ENCODE measurements at places on chromosomes 12 and 14.
A peak's percentile ranks its signal among the peaks of the same experiment; 100 is the strongest.

GRCh38 chr12:10607885-10608458 lies 5.4 kb downstream of the MAGOHB start:
- no peak overlapping the region for H3K4me3 ChIP-seq
- peak; percentile 17 for DNase-seq
- H3K27me3 ChIP-seq, result no peaks in the 10 kb centered on the region
- H3K36me3 ChIP-seq, result peaks cover 43% of the 10 kb centered on the region

GRCh38 chr14:102424923-102425322 lies 62.2 kb downstream of the TECPR2 start:
- peaks cover 4% of the 10 kb centered on the region for H3K4me1 ChIP-seq
- H3K27me3 ChIP-seq, result no peaks in the 10 kb centered on the region
- no peak for DNase-seq

GRCh38 chr12:109462868-109463692 lies 14.0 kb downstream of the KCTD10 start:
- DNase-seq, result peak; percentile 12
- H3K27ac ChIP-seq, result peak overlapping the region; percentile 85
- H3K4me1 ChIP-seq, result peaks cover 52% of the 10 kb centered on the region
- H3K27me3 ChIP-seq, result no peaks in the 10 kb centered on the region

DNA sequence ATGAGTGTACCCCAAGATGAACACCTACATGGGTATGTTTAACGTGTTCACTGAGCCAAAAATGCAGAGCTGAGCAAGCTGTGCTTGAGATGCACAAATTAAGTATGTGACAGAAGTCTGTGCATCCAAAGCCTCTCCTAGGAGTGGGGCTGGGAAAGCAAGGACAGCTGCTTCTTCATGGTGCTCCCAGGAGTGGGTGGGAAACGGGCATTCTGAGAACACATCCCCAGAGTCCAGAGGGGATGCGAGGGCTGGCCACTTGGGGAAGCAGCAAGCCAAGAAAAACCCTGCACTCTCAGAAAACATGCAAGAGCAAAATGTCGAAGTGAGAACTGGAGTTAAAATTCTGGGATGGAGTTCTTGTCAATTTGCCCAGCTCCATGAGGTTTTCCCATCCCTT lies 414.3 kb downstream of the BCAT1 start:
- no peak overlapping the region for H3K4me3 ChIP-seq
- no peaks in the 10 kb centered on the region for H3K36me3 ChIP-seq
- DNase-seq, result no peak
- no peak overlapping the region for H3K27ac ChIP-seq
- H3K27me3 ChIP-seq, result no peaks in the 10 kb centered on the region

DNA sequence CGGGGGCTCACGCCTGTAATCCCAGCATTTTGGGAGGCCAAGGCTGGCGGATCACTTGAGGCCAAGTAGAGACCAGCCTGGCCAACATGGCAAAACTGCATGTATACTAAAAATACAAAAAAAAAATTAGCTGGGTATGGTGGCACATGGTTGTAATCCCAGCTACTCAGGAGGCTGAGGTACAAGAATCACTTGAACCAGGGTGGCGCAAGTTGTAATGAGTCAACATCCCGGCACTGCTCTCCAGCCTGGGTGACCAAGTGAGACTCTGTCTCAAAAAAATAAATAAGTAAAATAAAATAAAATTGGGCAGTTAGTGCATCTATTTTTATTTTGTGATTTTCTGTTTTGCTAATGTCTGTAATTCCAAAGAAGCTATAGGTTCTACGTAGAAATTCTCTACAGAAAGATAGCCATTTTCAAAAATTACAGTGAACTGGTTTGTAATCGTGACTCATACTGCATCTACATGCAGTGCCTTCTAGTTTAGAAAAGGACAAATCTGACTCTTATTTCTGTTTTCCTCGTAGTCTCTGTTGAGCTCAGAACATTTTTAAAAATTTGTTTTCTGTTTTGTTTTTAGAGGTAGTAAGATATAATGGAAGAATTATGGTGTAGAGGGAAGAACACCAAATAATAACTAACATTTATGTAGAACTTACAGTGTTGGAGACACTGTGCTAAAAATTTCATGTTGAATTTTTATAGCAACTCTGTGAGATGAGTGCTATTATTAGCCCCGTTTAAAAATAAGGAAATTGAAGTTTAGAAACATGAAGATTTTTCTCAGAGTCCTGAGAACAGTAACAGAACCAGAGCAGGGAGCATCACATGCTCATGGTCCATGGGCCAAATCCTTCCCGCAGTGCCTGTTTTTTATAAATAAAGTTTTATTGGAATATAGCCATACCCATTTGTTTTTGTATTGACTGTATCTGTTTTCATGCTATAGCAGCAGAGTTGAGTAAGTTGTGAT lies 201.2 kb downstream of the SYNE2 start:
- no peak overlapping the region for H3K27ac ChIP-seq
- no peak for DNase-seq
- no peak overlapping the region for H3K4me3 ChIP-seq
- H3K27me3 ChIP-seq, result no peaks in the 10 kb centered on the region

DNA sequence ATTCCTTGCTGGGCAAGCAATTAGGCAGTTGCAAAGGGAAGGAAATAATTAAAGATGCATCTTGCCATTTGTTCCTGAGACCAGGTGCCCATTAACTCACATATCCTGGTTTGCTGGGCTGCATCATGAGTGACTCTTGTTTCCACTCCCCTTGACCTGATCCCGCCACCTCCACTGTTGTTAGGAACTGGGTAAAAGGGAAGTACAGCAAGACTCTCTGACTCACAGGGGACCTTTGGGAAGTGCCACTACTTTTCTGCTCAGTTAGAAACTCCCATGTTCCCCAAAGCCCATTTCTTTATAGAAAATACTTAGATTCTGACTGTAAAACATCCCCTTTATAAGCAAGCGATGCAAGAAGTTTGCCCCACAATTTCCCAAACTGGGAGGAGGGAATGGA lies 186.0 kb upstream of the BCL2L14 start:
- peaks cover 76% of the 10 kb centered on the region for H3K36me3 ChIP-seq
- no peak overlapping the region for H3K4me3 ChIP-seq
- no peak for DNase-seq
- H3K27ac ChIP-seq, result no peak overlapping the region
- no peaks in the 10 kb centered on the region for H3K27me3 ChIP-seq
- H3K4me1 ChIP-seq, result peaks cover 18% of the 10 kb centered on the region

- DNase-seq, result no peak
- no peak overlapping the region for H3K4me3 ChIP-seq
These were observed 2.0 kb upstream of the CHURC1 start for GRCh38 chr14:64912261-64912660.

DNA sequence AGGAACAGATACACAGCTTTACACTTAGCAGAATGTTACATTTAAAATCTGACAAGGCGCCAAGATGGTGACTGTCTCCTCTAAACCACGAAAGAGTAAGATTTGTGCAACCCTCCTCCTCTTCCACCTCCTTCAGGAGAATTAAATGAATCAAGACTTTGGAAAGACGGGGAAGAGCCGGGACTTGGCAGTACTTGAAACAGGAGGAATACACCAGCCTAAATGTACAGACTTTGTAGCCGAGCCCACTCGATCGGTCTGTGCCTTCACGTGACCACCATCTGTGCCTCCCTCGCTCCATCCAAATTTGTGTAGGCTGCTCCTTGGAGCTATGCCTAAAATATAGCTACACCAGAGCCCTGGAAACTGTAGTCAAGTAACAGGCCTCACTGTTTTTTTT lies 38.3 kb downstream of the SSPN start:
- H3K4me1 ChIP-seq, result no peaks in the 10 kb centered on the region
- peaks cover 26% of the 10 kb centered on the region for H3K27me3 ChIP-seq
- no peaks in the 10 kb centered on the region for H3K36me3 ChIP-seq

DNA sequence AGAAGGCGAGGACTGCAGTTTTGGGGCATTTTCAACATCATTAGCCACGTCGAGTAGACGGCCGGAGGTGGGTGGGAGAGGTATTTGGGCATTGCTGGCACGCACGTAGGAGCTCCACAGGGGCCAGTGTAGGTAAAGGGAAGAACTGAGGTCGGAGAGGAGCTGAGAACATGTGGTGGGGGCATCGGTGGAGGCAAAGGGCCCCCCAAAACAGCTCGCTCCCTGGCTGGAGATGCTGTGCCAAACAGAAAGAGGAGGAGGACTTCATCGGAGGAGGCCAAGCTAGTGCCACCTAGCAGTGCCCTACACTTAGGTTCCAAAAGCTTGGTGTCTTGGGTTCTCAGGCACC lies 52.0 kb upstream of the PPP2R5C start:
- peaks cover 3% of the 10 kb centered on the region for H3K36me3 ChIP-seq
- H3K27ac ChIP-seq, result no peak overlapping the region
- H3K4me3 ChIP-seq, result no peak overlapping the region
- peaks cover 36% of the 10 kb centered on the region for H3K4me1 ChIP-seq
- peaks cover 4% of the 10 kb centered on the region for H3K27me3 ChIP-seq

DNA sequence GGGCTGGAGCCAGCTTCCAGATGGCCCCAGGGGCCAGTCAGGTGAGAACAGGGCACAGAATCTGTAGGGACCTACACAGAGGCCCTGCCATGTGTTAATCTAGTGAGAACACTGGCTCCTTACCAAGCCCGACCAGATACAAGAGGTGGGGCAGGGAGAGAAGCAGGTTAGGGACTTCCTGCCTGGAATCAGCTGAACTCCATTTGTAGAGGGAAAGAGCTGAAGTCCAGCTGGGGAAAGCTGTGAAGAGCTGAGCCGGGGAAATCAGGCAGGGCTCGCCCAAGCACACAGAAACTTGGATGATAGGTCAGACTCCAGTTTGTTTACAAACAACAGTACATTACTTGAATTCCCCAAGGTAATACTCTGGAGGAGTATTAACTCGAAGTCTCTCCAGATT lies 46.7 kb downstream of the PTGER2 start:
- no peak for DNase-seq
- H3K36me3 ChIP-seq, result peaks cover 6% of the 10 kb centered on the region
- peaks cover 9% of the 10 kb centered on the region for H3K27me3 ChIP-seq
- H3K4me3 ChIP-seq, result no peak overlapping the region

DNA sequence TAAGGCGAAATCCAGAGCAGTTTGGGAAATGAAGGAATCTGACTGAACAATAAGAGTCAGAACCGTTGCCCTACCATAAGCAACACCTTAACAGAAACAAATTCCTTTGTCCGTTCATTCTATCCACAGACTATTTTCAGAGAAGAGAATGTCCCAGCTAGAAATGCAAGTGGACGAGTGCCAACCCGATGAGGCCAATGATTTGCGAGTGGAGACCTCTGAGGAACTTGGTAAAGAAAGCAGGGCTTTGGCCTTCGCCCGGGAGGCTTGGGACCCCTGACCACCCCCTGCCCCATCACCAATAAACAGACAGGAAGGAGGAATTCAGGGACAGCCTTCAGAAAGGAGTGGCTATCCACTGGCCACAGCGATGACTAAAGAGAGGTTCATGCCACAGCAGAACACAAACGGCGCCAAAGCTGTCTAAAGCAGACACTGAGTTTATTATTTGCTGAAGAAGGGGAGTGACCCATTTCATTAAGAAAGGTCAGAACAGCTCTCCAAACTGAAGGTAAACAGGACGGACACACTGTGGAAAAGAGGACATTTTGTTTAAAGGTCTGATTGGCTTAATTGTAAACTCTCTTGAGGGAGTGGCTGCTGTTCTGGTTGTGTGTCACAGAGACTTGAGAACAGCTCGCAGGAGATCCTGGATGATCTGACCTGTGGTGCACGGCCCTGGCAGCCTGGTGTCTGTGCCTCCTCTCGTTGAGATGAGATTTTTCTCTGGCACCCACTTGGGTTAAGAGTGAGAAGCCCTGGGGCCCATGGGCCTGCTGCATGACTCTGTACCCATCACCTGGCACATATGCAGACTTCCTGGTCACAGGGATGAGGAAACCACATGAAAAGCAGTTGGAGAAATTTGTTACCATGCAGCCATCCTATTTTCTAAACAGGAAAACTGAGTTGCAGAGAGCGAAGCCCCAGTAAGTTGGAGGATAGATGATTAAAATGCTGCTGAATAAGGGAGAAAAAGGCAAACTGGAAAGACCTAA lies 142.0 kb upstream of the PZP start:
- H3K4me3 ChIP-seq, result no peak overlapping the region
- H3K27me3 ChIP-seq, result no peaks in the 10 kb centered on the region
- H3K4me1 ChIP-seq, result peaks cover 22% of the 10 kb centered on the region
- DNase-seq, result no peak

- no peak overlapping the region for H3K27ac ChIP-seq
- H3K4me1 ChIP-seq, result no peaks in the 10 kb centered on the region
- H3K27me3 ChIP-seq, result no peaks in the 10 kb centered on the region
- no peaks in the 10 kb centered on the region for H3K36me3 ChIP-seq
- DNase-seq, result no peak
- no peak overlapping the region for H3K4me3 ChIP-seq
These were observed 10.6 kb upstream of the ACOT1 start for GRCh38 chr14:73526036-73526984.

GRCh38 chr12:119989361-119989730 lies 310 bp downstream of the BICDL1 start:
- peak overlapping the region; percentile 73 for H3K4me3 ChIP-seq
- peaks cover 7% of the 10 kb centered on the region for H3K27me3 ChIP-seq
- H3K4me1 ChIP-seq, result peaks cover 42% of the 10 kb centered on the region
- no peak for DNase-seq
- H3K27ac ChIP-seq, result peak overlapping the region; percentile 80
- H3K36me3 ChIP-seq, result peaks cover 21% of the 10 kb centered on the region

- H3K4me3 ChIP-seq, result no peak overlapping the region
- H3K36me3 ChIP-seq, result no peaks in the 10 kb centered on the region
- H3K27ac ChIP-seq, result no peak overlapping the region
- no peaks in the 10 kb centered on the region for H3K27me3 ChIP-seq
- no peak for DNase-seq
These were observed 138.5 kb upstream of the SRRM4 start for GRCh38 chr12:118842866-118843265.

- H3K4me1 ChIP-seq, result no peaks in the 10 kb centered on the region
- no peak overlapping the region for H3K27ac ChIP-seq
- H3K4me3 ChIP-seq, result no peak overlapping the region
- H3K36me3 ChIP-seq, result no peaks in the 10 kb centered on the region
These were observed 525.1 kb upstream of the FBXO33 start for GRCh38 chr14:39957290-39957689.
